ENCODE measurements at places on chromosomes 16 and 17.

GRCh38 chr16:27318392-27319256, 4.8 kb downstream of the IL4R start:
- no peak for DNase-seq

- DNase-seq = no peak
Measured at GRCh38 chr17:31674305-31674704, 184.7 kb downstream of the COPRS start.

- DNase-seq = no peak
Measured at GRCh38 chr17:72702998-72703397, 389.5 kb downstream of the SLC39A11 start.

DNA sequence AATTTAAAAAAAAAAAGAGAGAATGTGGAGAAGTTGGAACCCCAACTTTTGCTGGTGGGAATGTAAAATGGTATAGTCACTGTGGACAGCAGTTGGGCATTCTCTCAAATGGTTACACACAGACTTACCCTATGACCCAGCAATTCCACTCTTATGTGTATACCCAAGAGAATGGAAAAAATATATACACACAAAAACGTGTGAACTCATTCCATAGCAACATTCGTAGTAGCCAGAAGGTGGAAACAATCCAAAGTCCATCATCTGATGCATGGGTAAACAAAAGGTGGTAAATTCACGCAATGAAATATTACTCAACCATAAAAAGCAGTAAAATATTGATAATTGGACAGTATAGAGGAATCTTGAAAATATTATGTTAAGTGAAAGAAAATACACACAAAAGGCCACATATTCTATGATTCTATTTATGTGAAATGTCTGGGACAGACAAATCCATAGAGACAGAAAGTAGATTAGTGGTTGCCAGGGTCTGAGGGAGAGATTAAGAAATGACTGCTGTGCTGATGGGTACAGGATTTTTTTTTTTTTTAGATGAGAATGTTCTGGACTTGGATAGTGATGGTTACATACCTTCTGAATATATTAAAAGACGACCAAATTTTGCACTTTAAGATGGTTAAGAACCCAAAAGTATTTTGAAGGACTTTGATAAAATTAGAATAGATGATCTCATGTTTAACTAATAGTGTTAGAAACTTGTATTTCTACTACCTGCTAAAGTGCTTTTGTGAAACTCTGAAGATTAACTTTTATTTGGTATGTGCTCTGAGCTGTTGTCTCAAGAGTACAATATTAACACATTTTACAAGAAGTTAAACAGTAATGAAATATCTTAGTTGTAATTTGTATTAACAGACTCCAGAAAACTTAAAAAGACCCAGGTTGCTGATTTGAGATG, 60.9 kb downstream of the MRTFB start:
- DNase-seq = peak; percentile 53

GRCh38 chr16:8818504-8819270, 21.0 kb downstream of the PMM2 start:
- no peak for DNase-seq

- no peak for DNase-seq
Measured at GRCh38 chr16:84053237-84053636, 10.6 kb upstream of the SLC38A8 start.

DNA sequence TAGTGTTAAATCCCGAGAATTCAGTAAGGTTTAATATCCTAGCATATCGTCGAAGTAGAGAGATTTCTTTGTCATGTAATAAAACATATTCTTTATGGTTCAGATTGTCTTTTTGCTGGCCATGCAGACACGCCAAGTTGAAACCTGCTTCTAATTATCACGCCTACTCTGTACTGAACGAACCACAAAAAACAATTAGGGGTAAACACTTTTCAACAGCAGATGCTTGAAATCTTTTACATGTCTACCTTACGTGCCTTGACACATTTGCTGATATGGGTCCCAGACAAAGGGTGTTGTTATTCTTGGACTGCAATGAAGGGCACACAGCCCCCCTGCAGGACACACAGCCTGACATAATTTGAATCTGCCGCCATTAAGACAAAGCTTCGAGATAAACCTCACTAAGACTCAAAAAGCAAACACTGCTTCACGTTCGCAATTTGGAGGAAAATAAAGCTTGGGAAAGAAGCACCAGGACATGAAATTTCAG, 13.3 kb downstream of the WIPI1 start:
- DNase-seq = no peak

DNA sequence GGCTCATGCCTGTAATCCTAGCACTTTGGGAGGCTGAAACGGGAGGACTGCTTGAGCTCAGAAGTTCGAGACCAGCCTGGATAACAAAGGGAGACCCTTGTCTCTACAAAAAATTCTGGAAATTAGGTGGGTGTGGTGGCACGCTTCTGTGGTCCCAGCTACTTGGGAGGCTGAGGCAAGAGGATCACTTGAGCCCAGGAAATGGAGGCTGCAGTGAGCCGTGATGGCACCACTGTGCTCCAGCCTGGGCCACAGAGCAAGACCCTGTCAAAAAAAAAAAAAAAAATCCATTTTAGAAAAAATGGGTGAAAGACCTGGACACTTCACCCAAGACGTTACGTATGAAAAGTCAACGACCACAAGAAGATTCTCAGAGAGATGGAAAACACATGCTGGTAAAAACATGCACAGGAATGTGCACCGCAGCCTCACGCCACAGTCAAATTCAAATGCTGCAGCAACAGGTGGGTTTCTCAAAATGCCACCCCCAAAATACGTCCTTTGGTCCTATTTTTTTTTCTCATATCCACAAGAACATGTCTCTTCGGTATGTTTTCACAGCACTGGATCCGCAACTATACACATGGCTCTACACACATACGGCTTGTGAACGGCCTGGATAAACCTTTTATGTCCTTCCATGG, 17.1 kb downstream of the CSNK1D start:
- DNase-seq = no peak

DNA sequence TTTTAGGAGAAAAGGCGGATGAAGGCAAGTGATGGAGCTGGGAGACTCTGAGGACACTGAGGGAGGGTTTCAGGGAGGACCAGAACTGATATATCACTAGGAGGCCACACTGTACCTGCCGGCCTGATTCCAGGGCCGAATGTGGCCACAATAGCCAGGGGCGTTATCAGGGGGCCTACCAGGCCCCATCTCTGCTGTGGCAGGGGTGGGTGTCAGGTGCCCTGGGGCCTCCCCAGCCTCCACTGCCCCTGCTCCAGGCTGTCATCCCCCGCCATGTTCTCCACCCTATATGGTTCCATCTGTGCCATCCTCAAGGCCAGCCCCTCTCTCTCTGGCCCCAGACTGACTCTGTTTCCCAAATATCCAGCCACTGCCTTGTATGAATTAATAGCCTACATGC, 246.5 kb downstream of the GSG1L start:
- no peak for DNase-seq

DNA sequence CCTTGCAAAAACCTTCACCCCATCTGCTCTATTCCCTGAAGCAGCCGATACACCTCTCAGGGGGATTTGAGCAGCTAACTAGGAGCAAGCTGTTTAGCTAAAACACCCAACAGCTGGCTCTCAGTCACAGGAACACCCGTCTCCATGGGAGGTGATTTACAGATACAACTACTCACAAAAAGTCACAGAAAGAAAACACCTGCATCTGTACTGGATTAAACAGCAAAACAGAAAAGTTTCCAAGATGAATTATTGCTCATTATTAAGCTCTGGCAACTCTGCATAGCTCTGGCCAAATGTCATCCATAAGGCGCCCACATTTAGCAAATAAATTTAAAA, 22.3 kb downstream of the GJC1 start:
- no peak for DNase-seq

GRCh38 chr17:15996322-15996721, 3.2 kb downstream of the ZSWIM7 start:
- no peak for DNase-seq

Measured in DMS53 (cell line).